Stimulated activated CD8-positive, alpha-beta memory T cell treated with anti-CD3 and anti-CD28 coated beads, Interleukin-15, amount 100 ng/mL, for 48 hours (primary cell): ENCODE measurements at places on chromosomes 16 and 17.

GRCh38 chr17:34406226-34406625 lies 43.2 kb upstream of the CCL1 start:
- no peak for DNase-seq

- no peak for DNase-seq
Measured at GRCh38 chr17:28963055-28963611, 11.8 kb upstream of the PHF12 start.

- no peak for DNase-seq
Measured at GRCh38 chr17:19670908-19671307, 22.4 kb downstream of the ALDH3A2 start.

GRCh38 chr17:77280304-77281121 lies 139.7 kb downstream of the SEC14L1 start:
- DNase-seq: no peak

- DNase-seq: no peak
Measured at GRCh38 chr16:9526791-9527190, 435.3 kb downstream of the HAPSTR1 start.

GRCh38 chr16:56199164-56199563 lies 7.9 kb downstream of the GNAO1 start:
- no peak for DNase-seq

GRCh38 chr16:88331989-88332920 lies 50.5 kb upstream of the ZNF469 start:
- no peak for DNase-seq

DNA sequence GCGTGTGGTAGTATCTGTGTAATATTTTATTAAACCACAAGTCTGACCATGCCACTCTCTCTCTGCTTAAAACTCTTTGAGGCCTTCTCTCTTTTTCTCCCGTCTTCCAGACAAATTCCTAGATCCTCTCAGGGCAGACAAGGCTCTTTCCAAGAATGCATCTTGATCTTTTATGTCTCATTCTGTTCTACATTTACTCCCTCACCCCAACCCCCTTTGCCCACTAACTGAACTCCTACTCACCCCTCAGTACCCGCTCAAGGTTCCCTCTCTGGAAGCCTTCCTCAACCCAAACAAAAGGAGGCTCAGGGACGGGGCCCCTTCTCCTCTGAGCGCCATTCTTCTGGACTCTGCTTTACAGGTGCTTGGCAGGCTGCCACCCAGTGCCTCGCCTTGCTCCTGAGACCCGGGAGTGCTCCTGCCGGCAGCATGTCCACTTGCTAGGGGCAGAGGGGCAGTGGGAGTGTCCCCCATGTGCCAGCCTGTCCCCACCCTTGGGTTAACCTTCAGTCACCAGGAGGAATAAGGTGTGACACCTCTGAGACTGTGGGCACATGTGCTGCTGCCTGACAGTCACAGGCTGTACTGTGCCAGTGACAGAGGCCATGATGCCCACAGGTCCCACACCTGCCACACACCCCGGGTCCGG lies 9.2 kb downstream of the SLC13A2 start:
- no peak for DNase-seq

DNA sequence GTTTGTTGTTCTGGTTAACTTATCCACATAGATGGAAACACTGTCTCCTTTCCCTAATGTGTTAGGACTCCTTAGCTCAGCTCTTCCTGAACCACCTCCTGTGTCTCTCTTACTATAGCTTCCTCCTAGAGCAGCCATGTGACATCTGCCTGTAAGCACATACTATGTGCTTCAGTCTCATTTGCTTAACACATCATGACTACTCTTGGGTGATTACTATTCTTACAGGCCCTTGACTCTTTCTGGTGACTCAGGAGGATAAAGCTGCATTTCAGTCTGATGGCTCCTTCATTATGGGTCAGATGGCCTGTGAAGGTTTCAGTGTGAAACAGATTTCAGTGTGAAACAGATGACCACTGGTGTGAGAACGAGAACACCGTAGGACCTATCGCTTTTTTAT lies 320 bp upstream of the KRTAP4-2 start:
- no peak for DNase-seq

- DNase-seq: no peak
Measured at GRCh38 chr17:66746736-66747135, 88.2 kb upstream of the CACNG5 start.

DNA sequence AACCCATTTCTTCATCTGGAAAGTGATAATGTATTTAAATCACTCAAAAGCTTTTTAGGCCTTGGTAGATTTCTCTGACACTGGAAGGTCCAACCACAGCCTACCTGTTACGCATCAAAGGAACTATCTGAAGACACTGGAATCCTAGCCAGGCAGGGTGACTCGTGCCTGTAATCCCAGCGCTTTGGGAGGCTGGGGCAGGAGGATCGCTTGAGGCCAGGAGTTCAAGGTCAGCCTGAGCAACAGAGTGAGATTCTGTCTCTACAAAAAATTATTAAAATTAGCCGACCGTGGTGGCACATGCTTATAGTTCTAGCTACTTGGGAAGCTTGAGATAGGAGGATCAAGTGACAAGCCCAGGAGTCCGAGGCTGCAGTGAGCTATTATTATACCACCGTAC lies 18.4 kb upstream of the G6PC1 start:
- DNase-seq: no peak

DNA sequence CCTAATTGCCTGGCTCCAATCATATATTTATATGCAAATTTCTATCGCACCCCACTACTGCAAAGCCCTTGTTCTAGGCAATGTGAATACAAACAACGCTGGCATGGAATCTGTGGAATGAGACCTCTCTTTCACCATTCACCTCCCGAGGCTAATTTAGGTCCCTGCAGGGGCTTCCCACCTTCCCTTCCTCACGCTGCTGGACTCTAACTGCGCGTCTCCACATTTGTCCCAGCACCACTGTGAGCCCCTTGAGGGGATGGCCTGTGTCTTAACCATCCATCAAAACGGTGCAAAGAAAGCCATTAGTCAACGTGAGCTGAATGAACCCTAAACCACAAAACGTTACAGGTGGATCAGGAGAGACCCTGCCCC lies 1.6 kb downstream of the TMEM114 start:
- no peak for DNase-seq

DNA sequence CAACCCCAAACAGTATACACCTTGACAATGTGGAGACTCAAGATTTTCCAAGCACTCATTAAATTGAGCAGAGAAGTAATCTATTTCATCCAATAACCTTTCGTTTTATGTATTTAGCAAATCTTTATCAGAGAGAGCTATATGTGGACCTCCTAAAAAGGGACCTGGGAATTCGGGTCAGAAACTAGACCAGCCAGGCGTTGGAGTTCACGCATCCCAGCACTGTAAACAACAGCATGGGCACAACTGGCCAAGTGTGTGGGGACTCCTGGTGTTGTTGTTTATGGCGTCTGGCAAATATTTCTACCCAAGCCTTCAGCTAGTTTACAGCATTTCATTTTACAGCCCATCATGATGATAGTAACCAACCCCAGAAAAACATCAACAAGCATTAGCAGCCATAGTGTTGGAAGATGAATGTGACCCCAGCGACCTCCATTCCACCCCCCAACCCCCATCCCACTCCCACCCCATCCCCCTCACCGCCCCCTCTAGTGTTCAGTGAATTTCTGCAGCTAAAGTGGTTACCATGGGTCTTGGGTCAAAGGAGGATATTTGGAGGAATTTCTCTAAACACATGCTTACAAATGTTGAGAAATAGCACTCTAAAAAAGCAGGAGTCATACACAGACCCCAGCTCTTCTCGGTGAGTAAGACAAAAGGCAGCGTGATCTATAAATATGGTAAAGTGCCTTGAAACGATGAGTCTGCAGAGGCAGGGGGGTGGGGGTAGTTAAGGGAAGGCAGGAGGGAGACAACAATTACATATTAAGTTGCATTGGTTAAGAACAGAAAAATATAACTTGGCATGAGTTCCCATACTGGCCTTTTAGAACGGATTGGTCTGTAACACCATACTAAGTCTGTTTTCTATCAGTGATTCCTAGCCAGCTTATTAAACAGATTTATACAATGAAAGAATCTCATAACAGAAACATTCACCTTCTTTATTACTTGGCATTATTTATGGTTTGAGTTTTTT lies 91.4 kb upstream of the TBX2 start:
- DNase-seq: no peak

DNA sequence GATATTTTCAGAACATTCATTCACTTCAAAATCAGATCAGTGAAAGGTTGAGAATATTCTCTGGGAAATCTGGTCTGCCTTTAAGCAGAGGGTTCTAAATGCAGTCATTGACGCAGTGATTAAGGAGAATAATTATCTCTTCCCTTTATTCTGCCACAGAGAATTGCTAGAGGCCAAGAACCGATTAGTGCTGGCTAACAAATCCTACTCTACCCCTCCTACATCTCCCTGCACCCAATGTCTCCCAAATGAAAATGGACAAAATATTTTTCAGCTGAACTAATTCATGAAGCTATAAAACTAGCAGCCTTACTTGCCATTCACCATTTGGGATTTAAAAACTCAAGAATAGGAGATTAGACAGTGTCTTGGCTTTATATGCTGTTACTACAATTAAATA lies 185.5 kb upstream of the SOX9 start:
- DNase-seq: no peak

DNA sequence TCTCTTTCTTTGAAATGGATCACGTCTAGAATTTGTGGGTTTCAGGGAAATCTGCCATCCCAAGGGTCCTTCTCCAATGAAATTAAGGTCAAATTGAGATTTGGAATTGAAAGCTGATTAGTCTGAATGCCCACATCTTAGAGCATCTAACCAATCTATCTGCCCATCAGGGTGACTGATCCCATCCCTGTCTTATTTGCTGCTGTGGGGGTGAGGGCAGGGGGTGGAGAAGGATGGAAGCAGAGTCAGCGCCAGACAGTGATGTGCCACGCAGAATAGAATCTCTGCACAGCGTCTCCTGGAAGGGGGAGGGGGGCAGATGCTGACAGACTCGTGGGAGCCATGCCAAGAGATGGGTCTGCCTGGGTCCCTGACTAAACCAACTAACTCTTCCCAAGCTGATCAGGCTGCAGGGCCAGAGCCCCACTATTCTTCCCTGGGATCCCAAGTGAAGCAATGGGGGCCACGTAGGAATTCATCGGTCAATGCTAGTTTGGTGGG lies 32.1 kb downstream of the CDK5RAP3 start:
- DNase-seq: no peak

GRCh38 chr16:23700093-23700492 lies 12.9 kb downstream of the ERN2 start:
- no peak for DNase-seq

GRCh38 chr17:80565343-80566053 lies 20.9 kb downstream of the RPTOR start:
- DNase-seq: no peak

GRCh38 chr17:47829870-47830269 lies 1.5 kb downstream of the MRPL10 start:
- no peak for DNase-seq

DNA sequence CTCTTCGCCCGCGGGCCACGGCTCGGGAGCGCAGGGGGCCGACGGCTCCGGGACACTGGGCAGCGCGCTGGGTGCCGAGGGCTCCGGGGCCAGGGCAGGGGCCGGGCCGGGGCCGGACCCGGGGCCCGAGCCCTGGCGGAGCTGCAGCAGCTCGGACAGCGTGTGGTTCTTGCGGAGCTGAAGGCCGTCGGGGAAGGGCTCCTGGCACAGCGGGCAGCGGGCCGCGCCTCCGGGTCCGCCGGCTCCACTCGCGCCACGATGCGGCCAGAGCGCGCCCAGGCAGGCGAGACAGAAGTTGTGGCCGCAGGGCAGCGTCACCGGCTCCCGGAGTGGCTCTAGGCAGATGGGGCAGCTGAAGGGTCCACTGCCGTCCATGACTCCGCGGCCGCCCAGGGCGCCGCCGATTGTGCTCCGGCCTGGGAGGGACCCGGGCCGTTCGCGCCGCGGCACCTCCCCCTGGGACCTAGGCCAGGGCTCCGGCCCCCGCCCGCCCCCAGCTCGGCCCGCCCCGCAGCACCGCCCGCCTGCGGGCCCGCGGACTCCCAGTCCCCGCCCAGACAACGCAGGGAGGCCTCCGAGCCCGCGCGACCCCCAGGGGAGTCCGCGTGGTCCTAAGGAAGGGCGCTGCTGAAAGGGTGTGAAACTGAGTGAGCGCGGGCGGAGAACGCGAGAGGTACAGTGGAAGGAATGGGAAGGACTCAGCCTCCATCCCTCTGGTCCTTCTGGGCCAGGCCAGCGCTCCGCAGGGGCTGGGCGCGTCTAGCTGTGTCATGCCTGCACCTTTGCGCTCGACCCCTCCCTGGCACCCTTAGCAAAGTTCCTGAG lies at the start of gene TRIM47:
TRIM47 (minus strand) TSS at position 408 of the 825 bp plus-strand sequence; CDS start at position 375, 33 bp downstream.
- DNase-seq: no peak

- no peak for DNase-seq
Measured at GRCh38 chr16:11640987-11641817, 27.1 kb upstream of the SNN start.
